NCI-H460 (cell line): ENCODE measurements at places on chromosomes 1 and 21. TPM values are rescaled to one million over a fixed set of nuclear protein-coding genes. Genes with fewer than 3 reads are reported as not detected.

- DNase-seq: no peak
Measured at GRCh38 chr1:44375547-44375946, 20.5 kb upstream of the ERI3 start.

DNA sequence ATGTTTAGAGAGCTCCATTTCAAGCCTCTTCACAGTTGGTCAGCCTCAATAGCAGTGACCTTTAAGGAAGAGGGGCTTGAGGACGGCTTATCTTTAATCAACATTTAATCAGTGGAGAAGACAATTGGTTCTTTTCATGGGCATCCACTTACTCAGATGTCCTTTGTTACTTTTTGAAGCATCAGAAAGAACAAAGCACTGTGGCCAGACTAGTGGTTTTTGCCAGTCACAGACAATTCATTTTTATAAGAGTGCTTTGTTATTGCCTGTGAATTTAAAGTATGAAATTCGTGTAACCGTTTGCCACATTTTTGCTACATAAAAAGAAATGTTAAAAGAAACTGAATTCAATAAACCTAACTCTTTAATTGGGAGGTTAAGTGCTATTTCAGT, 222.8 kb downstream of the TPR start:
- no peak for DNase-seq

DNA sequence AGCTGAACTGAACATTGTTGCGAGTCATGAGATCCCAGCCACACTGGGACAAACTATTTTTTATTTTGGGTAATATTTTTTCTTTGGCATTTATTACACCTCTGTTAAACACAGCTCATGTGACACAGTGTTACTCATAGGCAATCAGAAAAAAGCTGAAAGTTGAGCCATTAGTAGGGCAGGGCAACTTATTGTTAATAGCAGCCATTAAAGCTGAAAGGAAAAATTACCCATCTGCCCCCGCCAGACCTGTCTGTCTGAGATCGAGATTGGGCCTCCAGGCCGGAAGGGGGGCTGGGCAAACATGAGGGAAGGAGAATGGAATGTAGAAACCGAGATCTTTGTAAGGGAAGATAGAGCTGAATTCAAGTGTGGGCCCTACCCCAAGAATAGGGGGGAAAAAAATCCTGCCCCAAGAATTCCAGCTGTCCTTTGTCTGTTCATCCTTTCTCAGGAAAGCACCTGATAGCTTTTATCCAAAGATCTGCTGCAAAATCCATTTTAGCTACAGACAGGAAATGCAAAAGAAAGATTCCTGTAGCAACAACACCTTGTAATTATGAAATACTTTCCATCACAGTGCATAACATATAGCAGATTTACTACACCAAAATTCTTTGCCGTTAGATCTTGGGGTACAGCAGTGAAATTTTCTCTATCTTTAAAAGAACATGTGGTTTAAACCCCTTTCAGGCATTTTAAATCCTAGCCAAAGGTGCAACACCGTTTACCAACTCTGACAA, 212.8 kb downstream of the PBX1 start:
- DNase-seq: peak; percentile 65

- DNase-seq: no peak
Measured at GRCh38 chr1:86633921-86634320, 70.5 kb upstream of the SH3GLB1 start.

DNA sequence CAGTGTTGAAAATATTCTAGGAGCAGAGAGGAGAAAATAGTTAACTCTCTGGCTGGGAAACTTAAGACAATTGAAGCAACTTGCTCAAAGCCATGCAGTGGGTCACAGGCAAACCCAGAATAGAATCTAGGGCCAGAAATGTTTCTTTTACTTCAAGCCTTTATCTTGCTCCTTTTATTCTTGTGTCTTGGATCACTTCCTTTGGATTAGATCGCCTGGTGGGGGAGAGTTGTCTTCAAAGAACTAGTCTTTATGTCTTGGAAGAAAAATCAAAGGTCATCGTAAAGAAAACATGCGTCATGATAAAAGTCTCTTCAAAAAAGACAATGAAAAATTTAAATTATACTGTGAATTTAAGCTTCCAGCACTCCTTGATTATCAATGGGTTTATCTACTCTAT, 493.6 kb upstream of the USP24 start:
- no peak for DNase-seq

DNA sequence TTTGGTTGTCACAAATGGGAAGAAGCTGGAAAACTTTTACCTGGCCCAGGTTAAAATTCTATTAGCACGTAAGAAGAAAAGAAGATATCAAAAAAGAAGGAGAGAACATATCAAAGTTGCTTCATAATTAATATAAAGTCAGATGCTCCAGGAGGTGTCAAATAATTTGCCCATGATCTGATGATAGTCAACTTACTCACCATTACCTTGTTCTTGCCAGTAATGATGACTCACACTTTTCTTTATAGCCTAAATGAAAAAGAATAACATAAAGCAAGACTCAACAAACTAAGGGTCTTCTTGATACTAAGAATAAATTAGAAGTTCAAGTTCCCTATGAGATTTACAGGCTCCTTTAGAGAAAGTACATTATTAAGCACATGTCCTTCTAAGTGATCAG, 580.4 kb downstream of the TTLL7 start:
- no peak for DNase-seq

DNA sequence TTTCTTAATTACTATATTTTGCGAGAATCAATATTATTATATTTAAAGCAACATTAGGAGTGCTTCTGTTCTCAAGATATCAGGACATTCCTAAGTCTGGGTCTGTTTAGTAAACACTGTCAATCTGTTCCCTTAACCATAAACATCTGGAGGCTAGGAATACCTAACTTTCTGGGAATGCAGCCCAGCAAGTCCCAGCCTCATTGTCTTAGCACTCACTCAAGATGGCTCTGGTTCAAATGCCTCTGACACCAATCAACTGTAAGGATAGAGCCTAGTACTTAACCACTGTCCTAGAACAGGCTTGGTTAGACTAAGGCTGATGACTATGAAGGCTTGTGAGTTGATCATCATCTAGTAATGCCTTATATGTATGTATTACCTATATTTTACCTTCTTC, 61.5 kb downstream of the TNN start:
- no peak for DNase-seq

DNA sequence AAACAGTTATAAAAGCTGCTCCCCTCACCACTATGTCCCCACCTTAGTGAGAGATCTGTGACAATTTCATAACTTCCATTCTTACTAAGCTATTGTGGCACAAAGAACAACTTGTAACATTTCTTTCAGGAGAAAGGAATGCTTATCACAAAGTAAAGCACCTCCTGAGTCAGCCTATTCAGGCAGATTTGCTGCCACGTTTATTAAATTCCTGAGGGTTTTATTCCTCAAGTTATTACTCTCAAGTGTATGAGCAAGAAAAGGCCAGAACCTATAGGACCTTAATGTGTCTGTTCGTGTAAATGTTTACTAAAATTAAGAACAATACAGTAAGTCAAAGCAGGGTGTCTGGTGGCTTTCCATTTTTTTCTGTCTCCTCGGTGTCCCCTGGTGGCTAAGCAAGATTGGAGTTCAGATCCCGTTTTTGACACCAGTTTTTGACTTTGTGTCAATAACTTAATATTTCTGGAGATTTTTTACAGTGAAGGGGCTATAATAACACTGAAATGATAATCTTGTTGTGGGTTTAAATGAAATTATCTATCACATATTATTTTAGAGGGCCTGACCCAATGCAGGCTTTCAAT, 1539.6 kb downstream of the BRINP3 start:
- DNase-seq: no peak

DNA sequence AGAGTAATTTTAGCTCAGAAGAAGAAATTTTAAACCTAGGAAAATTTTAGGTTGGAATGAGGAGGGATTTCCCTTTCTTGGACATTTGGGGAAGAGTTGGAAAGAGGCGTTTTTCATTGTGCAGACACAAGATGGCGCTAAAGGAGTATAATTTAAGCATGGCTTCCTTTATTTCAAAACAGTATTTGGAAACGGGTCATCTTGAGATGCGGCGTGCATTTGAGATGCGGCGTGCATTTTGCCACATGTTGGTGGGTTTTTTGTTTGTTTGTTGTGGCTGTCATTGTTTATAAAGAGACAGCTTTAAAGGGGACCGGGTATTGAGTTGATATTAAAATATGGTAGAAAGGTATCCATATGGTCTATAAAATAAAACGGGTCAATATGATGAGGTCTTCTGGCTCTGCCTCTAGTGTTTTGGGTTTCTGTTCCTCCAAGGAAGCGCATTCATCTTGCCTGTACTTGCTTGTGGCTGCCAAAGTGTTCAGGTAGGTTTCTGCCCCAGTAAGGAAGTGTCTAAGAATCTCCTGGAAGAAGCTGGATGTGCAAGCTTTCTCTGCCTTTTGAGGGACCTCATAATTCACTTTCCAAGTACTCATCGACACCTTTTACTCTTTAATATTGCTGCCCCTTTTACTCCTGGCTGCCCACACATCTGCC, 210.3 kb downstream of the SLC35F3 start:
- DNase-seq: peak; percentile 69

DNA sequence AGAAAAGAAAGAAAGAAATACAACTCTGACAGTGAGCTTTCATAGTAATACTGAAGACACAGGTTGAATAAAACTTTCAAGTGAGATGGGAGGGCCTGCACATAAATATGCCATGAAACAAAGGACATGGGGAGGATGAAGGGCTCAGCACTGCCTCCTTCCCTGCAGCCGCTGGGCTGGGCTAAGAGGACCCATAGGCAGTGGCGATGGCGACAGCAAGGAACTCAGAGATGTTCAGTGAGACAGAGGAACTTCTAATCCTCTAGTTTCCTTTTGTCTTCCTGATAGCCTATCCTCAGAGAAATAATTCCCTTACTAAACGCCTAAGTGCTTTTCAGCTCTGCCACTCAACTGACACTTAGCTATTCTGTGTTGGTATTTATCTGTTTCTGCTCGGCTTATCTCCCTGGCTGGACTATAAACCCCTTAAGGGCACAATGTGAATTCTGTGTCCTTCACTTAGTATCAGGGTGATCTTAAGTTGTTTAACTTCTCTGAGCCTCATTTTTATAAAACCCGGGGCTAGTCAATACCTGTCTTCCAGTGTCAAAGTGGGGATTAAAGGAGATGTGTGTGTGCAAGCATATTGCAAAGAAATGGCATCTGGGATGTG, 24.4 kb upstream of the IER5 start:
- DNase-seq: no peak

DNA sequence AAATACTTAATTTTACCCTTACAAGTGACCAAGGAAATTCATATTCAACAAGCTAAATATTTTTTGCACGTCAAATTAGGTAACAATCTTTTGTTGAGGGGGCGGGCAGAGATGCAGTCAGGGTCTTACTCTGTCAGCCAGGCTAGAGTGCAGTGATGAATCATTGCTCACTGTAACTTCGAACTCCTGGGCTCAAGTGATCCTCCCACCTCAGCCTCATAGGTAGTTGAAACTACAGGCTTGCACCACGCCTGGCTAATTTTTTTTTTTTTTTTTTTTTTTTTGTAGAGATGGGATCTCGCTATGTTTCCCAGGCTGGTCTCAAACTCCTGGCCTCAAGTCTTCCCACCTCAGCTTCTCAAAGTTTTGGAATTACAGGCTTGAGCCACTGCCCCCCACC, 26.5 kb downstream of the PHTF1 start:
- no peak for DNase-seq

DNA sequence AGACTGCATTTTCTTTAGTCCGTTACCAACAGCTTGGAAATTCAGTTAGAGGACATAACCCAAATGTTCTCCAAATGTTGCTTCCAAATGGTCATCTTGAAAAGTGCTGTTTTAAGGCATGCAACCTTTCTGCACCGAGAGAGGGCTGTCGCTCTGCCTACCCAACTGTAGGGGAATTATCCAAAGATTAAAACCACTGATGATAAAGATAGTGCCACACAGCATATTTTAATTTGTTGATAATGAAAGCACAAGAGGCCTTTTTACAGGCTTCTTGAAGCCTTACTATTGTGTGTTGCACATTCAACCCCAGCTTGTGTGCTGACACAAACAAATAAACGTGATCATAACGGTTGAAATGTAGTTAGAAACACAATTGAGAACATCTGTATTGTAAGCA, 121.5 kb downstream of the LMO4 start:
- DNase-seq: no peak

DNA sequence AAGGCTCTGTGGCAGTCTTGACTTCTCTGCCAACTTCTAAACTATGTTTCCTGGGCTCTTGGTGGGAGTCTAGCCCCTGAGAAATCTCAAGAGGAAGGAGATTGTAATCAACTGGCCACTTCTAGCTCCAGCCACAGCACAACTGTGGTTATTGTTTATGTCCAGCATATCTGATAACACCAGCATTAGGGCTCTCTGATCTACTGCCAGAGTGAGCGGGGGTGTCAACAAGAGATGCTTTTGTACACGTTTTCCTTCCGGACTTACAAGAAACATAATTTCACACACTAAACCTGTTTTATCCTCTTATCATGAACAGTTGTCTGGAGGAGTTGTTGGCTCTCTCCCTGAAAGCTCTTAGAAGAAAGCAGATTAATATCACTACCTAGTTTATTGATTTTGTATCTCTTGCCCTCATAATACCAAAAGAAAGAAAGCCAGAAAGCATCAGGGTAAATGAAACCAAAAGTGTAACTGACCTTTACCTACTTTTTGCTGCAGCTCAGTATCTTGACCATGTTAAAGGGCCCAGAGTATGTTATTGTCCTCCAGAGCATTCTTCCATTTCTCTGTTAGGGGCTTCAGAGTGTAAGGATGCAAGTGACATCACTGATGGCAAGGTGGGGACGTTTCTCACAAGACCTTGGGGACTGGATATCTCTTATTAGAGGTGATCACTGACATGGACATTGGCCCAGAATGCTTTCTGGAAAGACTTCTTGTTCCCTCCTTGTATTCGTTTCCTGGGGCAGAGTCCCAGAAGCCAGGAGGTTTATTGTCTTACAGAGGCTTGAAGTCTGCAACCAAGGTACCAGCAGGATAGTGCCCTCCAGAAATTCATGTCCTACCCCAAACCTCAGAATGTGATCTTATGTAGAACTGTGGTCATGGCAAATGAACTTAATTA, 9.6 kb upstream of the SH2D1B start:
- DNase-seq: no peak

GRCh38 chr1:186880982-186881381, 52.2 kb downstream of the PLA2G4A start:
- no peak for DNase-seq

GRCh38 chr1:229897501-229897900, 169.5 kb upstream of the GALNT2 start:
- no peak for DNase-seq

DNA sequence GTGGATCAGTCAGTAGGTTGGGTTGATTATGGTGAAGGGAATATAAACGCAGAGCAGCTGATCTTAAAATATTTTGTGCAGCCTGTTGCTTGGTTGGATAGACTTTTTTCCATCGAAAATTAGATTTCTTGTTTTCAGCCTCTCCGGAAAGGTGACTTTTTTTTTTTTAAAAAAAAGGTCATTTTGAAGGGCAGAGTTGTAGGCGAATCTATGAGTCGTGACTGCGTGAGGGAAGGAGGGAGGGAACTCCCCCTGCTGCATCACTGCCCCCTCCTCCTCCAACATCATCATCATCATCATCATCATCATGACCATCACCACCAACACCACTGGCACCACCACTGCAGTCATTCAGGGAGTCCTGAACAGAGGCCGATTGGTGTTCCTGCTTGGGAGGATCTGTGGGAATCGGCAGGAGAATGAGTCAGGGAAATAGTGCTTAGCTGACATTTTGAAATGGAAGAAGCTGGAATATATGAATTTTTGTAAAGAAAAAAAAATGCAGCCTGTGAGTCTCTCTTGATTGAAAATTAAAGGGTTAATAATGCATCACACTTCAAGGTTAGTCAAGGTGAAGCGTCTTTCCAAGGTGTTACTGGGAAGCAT, 1.2 kb downstream of the ATP1B1 start:
- DNase-seq: no peak

The DCST2 gene
- total RNA-seq: 0.45 and 1.6 TPM in 2 replicates

The CYP4A11 gene
- not detected in 2 replicates for total RNA-seq

The DENND2C gene
- 1.9 and 3.1 TPM in 2 replicates for total RNA-seq

The ANKRD34A gene
- total RNA-seq: 1.2 and 1.6 TPM in 2 replicates

The EPS15 gene
- 20.5 and 21.3 TPM in 2 replicates for total RNA-seq

The SCCPDH gene
- 322 and 335 TPM in 2 replicates for total RNA-seq

The UBXN10 gene
- total RNA-seq: not detected in 2 replicates
